ENCODE measurements at places on chromosomes 12 and 14. TPM values are rescaled to one million over a fixed set of nuclear protein-coding genes. Genes with fewer than 3 reads are reported as not detected.

- H3K4me1 ChIP-seq, result peaks cover 15% of the 10 kb centered on the region
- DNase-seq, result peak; percentile 1
- peak overlapping the region; percentile 57 for H3K4me3 ChIP-seq
Measured at GRCh38 chr14:96038558-96038919, 623 bp upstream of the C14orf132 start.

DNA sequence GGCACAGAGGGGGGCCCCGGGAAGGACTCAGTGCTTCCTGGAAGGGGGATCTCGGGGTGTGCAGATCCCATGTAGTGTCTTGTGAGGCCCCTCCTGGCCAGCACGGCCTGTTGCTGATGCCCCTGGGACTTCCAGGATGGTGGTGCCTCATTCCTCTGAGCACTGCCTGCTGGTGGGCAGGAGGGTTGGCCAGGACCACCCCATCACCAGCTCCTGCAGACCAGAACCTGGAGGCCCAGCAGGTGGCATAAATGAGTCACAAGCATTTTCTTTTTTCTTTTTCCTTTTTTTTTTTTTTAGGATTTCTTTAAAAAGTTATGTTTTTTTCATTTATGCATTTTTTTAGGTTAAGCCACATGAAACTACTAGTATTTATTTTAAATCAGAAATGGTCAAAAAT, 8.0 kb downstream of the MMP17 start:
- no peaks in the 10 kb centered on the region for H3K36me3 ChIP-seq
- H3K4me3 ChIP-seq, result no peak overlapping the region
- DNase-seq, result no peak
- peaks cover 4% of the 10 kb centered on the region for H3K27me3 ChIP-seq
- H3K4me1 ChIP-seq, result no peaks in the 10 kb centered on the region

GRCh38 chr12:2876431-2877046, 435 bp downstream of the FOXM1 start:
- H3K4me3 ChIP-seq, result peak overlapping the region; percentile 80
- H3K27me3 ChIP-seq, result no peaks in the 10 kb centered on the region
- no peak for DNase-seq

GPRC5D gene
- total RNA-seq, result not detected

ASCL1 gene
- not detected for total RNA-seq

AACS gene
- total RNA-seq, result 11.7 TPM

DNA sequence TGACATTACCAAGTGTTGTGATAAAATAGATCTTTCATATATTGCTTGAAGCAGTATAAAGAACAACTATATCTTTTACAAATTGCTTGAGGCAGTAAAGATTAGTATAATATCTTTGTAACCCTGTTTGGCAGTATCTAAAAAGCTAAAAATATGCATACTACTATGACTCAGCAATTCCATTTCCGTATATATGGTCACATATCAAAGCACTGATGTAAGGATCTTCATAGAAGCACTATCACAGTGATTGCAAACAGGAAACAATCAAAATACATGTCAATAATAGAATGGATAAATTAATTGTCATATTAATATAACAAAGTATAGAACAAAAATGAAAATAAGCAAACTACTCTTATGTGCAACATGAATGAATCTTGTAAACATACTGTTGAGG, 158.4 kb upstream of the IGF1 start:
- H3K4me1 ChIP-seq, result no peaks in the 10 kb centered on the region
- DNase-seq, result no peak
- no peak overlapping the region for H3K27ac ChIP-seq

GRCh38 chr12:51850081-51850964, 1.8 kb upstream of the FIGNL2 start:
- H3K27me3 ChIP-seq, result peaks cover 28% of the 10 kb centered on the region
- peaks cover 36% of the 10 kb centered on the region for H3K4me1 ChIP-seq
- H3K36me3 ChIP-seq, result no peaks in the 10 kb centered on the region
- no peak overlapping the region for H3K27ac ChIP-seq
- DNase-seq, result no peak

DNA sequence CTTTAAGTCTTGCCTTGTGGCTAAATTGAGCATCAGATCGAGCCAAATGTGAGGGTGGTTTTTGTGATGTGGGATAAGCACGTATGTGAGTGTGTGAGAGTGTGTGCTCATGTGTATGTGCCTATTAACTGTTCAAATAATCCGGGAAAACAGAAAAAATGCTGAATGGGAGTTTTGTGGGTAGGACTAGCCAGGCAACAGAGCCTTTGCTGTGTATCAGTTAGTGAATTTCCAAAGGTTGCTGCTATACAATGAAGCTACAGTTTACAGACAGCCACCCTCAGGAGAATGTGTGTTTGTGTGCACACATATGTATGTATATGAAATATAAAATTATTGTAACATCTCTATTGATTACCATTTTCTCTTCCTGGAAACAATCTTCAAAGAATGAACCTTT, 154.0 kb downstream of the SOX5 start:
- H3K27ac ChIP-seq, result no peak overlapping the region
- H3K4me3 ChIP-seq, result no peak overlapping the region
- no peaks in the 10 kb centered on the region for H3K4me1 ChIP-seq
- no peaks in the 10 kb centered on the region for H3K27me3 ChIP-seq
- no peaks in the 10 kb centered on the region for H3K36me3 ChIP-seq

DNA sequence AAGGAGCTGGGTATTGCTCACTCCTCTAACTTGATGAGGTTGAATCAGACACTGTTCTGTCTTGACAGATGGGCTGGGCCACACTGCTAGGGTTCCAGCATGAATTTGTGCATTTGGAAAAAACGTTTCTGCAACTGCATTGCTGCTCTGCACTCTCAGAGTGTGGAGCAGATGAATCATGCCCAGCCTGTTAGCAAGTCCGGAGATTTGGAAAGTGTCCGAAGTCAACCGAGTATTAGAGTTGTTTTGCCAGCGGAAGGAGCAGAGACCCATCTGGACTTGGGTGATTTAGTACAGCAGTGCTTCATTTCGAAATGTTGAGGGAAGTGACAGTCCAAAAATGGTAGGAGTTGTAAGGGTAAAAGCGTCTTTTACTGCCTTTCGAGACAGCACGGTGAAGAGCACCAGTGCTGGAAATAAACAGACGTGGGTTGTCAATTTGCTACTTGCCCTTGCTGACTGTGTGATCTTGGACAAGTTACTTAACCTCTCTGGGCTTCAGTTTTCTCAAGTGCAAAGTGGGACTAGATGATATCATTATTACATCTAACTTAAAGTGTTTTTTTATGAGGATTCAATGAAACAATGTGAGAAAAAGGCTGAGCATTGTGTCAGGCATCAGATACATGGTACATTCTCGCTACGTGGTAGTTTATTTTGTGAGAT, 139.5 kb downstream of the CHST11 start:
- no peaks in the 10 kb centered on the region for H3K27me3 ChIP-seq
- no peaks in the 10 kb centered on the region for H3K36me3 ChIP-seq
- no peak overlapping the region for H3K27ac ChIP-seq
- H3K4me3 ChIP-seq, result no peak overlapping the region
- peaks cover 8% of the 10 kb centered on the region for H3K4me1 ChIP-seq

OR4E2 gene
- not detected for total RNA-seq

Measured in CD4-positive, alpha-beta T cell (primary cell).